T-helper 1 cell (primary cell): ENCODE measurements at places on chromosomes 1 and 21.

DNA sequence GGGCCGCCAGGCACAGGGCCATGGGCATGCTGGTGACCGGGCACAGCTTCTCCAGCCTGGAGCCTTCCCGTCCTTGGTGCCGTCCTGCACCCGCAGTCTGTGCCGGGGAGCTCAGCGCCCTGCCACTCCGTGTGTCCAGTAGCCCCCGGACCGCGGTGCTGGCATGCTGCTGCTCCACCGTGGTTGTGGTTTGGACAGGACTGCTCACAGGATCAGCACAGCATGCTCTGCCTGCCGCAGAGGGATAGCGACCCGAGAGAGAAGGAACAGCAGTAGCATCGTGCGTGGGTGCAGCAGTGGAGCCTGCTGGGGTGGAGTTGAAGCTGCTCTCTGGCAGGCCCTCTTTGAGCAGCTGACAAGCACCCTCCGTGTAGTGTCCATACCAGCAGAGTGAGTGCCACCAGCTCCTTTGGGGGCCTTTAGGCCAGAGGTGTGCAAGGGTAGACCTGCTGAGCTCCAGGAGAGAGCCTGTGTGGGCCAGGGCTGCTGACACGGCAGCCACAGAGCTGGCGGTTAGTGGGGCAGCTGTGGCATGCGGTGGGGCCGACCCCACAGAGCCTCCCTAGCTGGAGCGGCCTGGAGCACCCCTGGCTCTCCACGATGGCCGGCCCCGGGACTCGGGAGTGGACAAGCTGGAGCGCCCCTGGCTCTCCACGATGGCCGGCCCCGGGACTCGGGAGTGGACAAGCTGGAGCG lies 6.4 kb upstream of the PCBP3 start:
- DNase-seq, result no peak

DNA sequence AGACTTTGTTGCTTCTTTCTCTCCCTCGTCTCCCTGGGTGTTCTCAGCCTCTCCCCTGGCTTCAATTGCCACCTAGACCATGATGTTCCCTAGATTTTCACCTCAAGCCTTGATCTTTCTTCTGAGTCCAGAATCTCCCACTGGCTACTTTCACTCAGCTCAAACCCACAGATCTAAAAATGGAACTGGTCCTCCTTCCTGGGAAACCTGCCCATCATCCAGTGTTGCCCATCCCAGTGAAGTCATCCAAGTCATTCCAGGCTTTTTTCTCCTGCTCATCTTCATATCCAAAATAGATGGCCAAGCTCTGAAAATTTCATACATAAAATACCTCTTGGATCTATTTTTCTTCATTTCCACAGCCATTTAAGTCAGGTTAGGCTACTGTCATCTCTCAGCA lies 347.4 kb downstream of the KCNH1 start:
- DNase-seq, result no peak

DNA sequence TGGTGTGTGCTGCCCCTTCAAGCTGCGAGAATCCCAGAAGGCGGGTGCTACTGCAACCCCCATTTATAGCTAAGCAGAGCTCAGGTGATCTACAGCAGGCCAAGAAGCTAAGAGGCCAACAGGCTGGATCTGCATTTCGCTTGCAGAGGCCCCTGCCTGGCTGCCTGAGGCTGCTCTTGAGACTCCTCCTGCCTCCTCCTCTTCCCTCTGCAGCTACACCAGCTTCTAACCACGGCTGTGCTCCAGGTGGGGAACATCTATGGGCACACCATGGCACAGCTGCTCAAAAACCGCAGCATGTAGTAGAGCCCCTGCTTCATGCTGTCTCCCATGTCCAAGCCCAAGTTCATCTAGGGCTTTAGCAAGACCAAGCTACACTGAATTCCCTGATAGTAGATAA lies 72.9 kb upstream of the ZNF678 start:
- no peak for DNase-seq

GRCh38 chr1:10489291-10490055 lies 14.7 kb downstream of the PEX14 start:
- no peak for DNase-seq

DNA sequence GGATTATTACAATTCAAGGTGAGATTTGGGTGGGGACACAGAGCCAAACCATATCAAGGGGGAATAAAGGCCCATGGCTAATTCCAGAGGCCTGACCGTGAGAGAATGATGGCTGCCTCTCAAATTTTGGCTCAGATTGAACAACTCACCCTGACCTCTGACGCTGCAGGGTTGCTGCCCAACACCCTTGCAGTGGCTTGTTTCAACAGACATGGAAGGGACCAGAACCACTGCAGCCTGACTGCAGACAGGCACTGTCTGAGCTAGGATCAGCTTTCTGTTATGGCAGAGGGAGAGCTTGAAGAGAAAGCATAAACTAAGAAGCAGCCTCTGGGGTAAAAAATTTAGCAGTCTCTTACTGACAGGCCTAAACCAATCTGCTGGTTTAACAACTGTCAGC lies 90.2 kb upstream of the GADD45A start:
- no peak for DNase-seq

GRCh38 chr1:17924578-17924977 lies 169.4 kb downstream of the ACTL8 start:
- no peak for DNase-seq

DNA sequence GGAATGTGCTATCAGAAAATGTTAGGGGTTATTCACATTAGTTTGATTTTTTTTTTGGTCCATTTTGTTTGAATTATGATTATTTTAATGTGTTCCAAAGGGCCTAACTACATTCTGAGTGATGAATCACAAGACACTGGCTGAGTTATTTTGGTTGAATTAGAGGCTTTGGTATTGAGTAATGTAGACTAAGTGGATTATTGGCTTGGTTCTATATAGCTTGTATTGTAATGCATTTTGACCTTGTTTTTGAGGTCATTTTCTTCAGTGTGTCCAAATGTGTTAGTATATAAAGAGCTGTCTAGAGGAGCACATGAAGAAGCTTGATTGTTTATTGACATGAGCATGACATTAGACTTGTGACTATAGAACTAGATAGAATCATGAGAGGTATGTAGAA lies 3.4 kb downstream of the ZNF326 start:
- DNase-seq, result no peak

- no peak for DNase-seq
Measured at GRCh38 chr1:81689531-81689941, 111.2 kb upstream of the ADGRL2 start.

DNA sequence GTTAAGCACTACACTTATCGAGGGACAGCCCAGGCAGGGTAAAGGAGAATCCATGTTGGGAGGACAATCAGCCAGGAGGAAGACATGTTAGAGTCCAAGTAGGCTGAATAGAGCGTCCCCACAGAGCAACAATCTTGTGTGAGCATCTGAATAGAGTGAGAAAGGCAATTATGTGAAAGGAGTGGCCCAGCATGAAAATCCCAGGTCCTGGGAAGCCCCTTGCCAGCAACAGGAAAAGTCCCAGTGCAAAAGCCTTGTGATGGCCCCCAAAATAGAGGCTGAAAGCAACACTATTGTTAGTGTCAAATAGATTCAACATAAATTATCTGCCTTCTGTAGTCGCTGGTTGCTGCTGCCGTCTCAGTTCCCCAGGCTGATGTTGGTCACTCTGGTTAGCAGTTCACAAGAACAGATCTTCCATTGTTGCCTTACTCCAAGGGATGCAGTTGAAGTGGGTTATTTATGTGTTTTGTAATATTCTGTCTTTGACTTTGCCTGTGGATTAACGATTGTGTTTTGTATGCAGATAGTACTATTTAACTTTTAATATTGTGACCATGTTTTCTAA lies 12.1 kb upstream of the ABL2 start:
- DNase-seq, result no peak

DNA sequence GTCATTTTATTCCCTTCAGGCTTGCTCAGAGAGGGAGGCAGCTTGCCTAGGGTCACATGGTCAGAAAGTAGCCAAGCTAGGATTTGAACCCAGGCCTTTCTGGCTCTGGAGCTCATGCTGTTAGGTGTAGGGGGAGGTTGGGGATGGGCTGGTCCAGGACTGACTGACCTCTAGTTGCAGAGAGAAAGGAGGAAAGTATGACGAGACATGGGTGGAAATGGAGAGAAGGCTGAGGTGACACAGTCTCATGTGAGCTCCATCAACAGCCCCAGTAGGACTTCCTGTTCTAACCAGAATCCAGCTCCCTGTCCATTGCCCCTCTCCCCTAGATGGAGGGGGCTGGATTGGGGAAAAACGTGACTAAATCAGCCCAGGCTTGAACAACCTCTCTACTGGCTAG lies 15.5 kb upstream of the SYNC start:
- no peak for DNase-seq

- DNase-seq, result no peak
Measured at GRCh38 chr1:212060632-212061472, 25.3 kb downstream of the DTL start.
